ENCODE measurements at places on chromosomes 7 and 10.

DNA sequence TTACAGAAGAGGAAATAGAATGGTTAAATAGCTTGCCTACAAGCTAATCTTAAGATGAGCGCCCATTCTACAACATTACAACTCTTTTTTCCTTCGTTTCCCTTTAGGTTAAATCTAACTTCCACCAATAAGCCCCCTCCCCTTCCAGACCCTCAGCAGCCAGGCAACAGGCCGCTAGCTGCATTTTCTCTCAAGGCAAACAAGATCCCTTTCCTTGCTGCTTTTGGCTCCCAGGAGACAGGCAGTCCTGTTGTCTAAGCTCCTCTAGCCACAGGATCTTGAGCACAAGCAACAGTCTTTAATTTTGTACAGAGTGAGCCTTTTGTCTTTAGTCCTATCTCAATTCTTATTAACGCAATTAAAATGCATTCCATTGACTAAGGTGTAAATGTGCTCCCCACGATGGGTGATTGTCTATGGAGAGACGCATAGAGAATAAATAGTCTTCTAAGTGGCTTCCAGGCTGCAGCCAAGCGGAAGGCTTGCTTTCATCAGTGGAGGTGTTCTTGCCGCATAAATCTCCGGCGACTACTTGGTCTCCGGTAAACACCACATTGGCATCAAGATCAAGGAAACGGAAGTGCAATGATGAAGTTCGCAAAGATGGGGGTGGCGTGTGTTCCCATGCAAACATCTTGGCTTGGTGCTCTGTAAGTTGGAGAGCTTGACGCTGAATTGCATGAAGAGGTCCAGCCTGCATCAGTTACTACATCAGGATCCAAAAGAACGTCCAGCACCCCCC lies 181.9 kb upstream of the LYZL2 start:
- no peak for DNase-seq

- no peak for DNase-seq
Measured at GRCh38 chr7:49174396-49174795, 250.0 kb downstream of the CDC14C start.

DNA sequence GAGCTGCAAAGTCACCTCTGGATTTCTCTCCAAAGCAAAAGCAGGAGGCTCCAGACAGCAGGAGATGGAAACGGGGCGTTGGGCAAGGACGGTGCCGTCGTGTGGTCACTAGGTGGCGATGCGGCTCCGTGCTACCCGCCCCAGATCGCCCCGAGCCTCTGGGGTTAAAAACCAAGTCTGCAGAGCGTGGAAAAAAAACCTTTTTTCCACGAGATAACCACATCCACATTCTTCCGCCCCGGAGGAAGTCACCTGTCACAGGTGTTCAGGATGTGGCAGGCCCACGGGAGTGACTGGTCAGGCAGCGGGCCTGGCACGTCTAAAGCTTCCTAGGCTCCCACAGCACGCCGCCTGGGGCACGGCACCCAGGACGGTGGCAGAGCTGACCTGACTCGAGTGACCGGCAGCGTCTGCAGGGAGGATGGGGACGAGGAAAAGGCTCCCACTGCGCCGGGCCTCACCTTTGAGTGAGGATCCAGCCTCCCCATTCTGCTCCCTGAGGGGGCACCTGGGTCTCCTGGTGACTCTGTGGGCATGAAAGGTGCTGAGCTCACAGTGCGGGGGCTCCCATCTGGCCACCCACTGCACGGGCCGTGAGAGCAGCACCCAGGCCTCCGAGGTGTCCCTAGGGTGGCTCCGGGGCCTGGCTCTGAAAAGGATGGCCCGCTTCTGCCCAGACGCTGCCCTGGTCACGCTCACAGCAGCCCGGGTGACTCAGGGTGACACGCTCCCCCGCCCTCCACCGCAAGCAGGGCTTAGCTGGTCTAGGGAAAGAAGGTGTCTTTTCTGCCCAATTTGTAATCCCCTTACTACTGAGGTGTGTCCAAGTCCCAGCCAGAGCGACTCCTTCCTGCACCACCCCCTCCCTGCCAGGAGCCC lies 71.3 kb upstream of the TNRC18 start:
- peak; percentile 57 for DNase-seq

- no peak for DNase-seq
Measured at GRCh38 chr10:131577178-131577555, 265.6 kb upstream of the TCERG1L start.

- DNase-seq: no peak
Measured at GRCh38 chr7:42479816-42480633, 243.0 kb upstream of the GLI3 start.

- no peak for DNase-seq
Measured at GRCh38 chr7:116754186-116754585, 82.2 kb downstream of the MET start.

- DNase-seq: no peak
Measured at GRCh38 chr7:133770863-133771492, 356.2 kb upstream of the LRGUK start.

- DNase-seq: no peak
Measured at GRCh38 chr7:157493776-157494175, 157.0 kb downstream of the DNAJB6 start.

- no peak for DNase-seq
Measured at GRCh38 chr7:150399421-150400007, 20.4 kb downstream of the ZNF775 start.

- no peak for DNase-seq
Measured at GRCh38 chr10:131031346-131031745, 280.2 kb downstream of the TCERG1L start.

DNA sequence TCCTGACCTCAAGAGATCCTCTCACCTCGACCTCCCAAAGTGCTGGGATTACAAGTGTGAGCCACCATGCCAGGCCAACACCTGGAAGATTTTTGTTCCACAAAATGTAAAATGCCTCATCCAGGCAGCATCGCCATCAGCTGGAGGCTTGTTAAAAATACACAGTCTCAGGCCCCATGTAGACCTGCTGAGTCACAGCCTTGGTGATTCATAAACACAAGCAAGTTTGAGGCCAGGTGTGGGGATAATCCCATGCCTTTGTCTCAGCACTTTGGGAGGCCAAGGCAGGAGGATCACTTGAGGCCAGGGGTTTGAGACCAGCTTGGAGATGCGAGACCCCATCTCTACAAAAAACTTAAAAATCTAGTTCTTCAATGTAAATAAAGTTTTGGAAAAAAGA lies 49.1 kb upstream of the FOXK1 start:
- no peak for DNase-seq

DNA sequence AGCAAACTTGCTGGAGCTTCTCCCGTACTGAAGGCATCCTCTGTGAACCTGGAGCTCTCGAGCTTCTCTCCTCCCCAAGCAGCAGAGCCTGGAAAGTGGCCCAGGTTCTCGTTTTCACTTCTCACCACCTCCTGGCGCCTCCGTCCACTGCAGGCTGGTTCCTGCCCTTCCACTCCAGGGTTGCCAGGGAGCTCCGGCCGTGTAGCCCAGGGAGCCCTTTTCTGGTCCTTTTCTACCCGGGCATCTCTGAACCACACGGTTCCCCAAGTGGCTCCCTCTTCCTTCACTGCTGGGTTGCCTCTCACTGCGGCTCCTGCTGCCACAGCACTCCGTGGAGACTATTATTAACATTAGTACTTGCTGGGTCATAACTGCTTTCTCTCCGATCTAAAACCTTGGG lies 208.6 kb upstream of the PPP2R2D start:
- DNase-seq: no peak

DNA sequence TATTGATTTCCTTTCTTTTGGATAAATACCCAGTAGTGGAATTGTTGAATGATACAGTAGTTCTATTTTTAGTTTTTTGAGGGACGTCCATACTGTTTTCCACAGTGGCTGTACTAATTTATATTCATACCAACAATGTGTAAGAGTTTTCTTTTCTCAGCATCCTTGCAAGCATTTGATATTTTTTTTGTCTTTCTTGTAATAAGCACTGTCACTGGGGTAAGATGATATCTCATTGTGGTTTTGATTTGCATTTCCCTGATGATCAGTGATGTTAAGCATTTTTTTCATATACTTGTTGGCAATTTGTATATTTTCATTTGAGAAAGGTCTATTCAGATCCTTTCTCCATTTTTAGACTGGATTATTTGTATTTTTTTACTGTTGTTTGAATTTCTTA lies 308.7 kb downstream of the PTEN start:
- DNase-seq: no peak

- no peak for DNase-seq
Measured at GRCh38 chr7:152661479-152661878, 14.5 kb downstream of the XRCC2 start.

- DNase-seq: no peak
Measured at GRCh38 chr7:74498996-74499834, 45.5 kb downstream of the GTF2IRD1 start.

DNA sequence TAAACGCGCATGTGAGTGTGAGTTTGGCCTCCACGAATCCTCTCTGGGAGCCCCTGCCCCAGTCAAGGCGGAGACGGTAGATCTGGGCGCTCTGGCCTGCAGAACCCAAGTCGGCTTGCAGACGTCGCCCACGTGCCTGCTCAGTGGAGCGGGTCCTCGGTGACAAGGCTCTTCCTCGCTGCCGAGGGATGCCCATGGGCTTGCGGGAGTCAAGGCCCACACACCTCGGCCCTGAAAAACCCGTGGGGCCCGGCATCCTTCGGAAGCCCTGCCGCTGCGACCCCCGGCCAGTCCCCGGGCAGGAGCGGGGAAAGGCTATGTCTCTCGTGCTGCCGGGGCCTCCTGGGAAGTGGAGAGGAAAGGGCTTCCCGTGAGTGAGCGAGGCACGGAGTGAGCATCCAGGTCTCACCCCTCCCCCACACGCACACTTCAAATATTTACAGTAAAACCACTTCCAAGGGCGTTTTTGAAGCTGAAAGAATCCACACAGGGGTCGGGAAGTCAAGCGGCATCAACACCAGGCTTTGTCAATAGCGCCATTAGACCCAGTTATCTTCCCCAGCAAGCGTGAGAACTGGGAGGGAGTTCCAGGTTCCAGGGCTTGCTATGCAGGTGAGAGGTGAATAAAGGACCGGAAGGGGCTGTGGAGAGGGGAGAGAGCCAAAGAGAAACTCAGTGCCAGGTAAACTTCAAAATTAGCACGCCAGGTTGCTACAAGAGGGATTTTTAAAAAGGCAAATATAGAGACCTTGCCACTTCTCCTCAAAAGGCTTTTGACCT lies 1.1 kb upstream of the MNX1 start:
- DNase-seq: no peak

- DNase-seq: no peak
Measured at GRCh38 chr10:69710008-69710888, 80.2 kb downstream of the FAM241B start.

DNA sequence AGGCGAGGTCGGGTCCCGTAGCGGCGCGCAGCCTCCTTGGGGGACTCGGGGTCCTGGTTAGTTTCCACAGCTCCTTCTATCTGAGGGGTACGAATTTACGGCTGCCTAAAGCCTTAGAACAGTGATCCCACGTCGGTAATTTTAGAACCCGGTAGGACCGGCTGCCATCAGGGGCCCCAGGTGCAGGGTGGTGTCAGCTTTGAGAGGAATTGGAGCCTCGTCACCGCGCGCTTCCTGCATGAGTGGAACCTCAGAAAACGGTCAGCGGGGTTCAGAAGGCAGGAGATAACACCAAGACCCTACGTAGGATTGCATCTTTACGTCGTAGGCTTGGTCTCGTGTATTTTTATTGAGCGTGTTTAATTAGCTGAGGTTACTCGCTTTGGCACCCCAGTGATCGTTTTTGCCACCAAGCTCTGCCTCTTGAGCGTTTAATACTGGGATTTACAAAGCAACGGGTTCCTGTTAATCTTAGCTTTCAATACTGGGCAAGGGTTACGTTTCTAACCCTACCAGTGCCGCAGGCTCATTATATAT lies 443 bp downstream of the RNF32 start:
- DNase-seq: peak; percentile 50

Data from caudate nucleus (tissue), 63 donors.